GOT3 (cell line): ENCODE measurements at places on chromosomes 4 and X.

DNA sequence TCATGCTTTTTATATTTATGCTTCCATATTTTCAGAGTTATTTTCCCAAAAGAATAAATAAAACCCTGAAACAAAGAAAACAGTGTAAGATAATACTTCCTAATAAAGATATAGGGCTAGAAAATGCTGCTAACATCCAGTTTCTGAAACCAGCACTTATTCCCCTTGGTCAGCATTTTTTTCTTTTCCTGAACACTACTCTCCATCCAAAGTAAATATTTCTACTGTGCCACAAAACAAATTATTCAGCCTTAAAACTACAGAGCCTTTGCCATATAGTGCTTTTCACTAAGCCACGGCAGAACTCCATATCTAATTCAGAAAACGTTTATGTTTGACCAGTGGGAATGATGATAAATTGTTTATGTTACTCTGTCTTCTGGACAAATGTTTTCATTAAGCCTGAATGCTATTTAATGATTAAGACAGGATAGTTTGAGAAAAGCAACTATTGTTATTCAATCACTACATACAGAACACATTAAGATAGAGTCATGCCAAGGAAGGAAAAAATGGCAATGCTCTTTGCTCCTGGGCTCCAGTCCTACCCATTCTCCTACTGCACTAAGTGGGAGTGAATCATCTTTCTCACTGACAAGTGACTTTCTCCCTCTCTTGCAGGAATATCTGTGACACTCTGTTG lies 723.9 kb downstream of the FAT4 start:
- DNase-seq: no peak

GRCh38 chr4:83731609-83732008 lies 195.7 kb downstream of the GPAT3 start:
- no peak for DNase-seq

GRCh38 chrX:24377195-24377594 lies 16.8 kb downstream of the SUPT20HL1 start:
- DNase-seq: no peak

DNA sequence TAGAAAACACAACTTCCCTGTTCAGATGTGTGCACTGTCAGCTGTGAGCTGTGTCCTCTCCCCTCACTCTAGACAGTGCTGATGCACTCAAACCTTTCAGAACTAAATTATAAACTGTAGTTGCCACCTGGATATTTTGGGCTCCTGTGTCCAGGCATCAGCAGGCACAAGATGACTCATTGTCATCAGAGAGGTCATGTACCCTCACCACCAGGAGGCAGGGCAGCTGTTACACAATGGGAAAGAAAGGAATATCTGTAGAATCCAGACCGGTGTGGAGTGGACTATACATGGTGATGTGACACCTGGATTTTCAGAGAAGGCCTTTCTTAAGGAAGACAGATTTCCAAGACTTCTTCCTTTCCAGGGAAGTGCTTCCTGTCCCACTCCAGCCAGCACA lies 854.4 kb upstream of the AGA start:
- no peak for DNase-seq

DNA sequence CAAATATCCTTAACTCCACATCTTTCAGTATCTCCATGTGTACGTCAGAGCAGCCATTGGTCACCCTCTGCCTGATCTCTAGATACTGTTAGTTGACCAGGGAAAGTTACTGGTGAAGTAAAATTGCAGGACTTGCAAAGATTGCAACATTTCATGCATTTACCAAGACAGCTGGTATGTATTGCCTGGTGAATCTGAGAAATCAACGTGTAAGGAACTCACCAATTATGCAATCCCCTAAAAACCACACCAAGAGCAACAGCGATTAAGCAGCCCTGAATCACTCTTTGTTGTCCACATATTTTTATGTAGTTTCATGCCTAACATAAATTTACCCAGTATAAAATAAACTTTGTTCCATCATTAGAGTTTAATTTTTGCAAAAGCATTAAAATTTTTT lies 271.2 kb downstream of the NLGN4X start:
- DNase-seq: no peak
